ENCODE measurements at places on chromosomes 11 and 22.

DNA sequence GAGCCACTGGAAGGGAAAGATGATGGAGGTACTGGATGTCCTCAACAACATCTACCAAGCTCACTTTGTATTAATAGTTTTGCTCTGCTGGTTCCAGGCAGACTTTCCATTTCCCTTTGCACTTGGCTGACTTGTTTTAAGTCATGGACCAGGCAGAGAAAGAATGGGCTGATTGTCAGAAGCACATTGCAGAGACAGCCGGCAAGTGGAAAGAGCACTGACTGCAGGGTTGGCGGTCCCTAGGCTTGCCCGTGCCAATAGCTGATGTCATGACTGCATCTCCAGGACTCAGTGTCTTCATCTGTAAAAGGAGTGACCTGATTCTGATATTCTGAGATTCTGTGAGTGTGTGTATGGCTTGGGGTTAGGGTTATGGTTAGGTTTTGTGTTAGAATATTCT, 20.9 kb upstream of the NNMT start:
- no peak for DNase-seq

DNA sequence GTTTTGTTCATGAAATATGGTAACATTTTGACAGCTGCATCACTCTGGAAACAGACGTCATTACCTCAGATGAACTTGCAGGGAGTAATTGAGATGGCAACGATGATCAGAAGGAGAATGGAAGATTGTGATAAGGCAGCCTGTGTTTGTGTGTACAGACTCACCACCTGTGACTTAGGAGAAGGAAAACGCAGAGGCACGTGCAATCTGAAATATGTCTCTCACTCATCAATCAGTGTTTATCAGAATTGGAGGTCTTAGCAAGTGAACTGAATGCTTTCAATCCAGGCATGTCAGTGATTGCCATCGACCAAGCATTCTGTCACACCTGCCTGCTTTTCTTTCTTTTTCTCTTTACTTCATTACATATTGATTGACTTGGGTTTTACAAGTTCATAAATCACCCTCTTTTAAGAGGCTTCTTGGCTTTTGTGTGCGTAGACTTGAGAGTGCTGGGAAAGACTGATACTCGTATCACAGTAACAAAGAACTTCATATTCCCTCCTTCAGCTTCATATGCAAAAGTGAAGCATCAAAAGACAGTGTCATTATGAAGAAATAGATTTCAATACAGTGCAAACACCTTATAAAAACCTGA, 24.6 kb downstream of the FAT3 start:
- DNase-seq, result no peak

GRCh38 chr11:126277322-126277721, 5.6 kb upstream of the TIRAP start:
- DNase-seq, result no peak

- DNase-seq, result no peak
Observed at GRCh38 chr11:87976009-87976408, 199.2 kb downstream of the RAB38 start.

GRCh38 chr22:49446145-49446758, 381.4 kb downstream of the BRD1 start:
- no peak for DNase-seq

DNA sequence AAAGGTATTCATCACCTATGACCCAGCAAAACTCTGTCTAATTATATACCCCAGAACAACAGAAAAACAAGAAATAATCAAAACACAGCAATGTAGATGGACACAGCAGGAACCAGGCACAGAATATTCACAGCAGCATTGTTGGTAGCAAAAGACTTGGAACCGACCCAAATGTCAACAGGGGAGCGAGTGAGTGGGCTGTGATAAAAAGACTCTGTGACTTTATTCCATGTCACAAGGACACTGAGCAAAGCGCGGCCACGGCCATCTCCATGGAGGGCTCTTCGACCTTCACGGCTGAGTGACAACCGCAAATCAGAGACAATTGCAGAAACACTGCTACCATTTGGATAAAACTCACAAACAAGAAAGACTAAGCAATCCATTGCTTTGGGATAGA, 1373.1 kb downstream of the TBC1D22A start:
- no peak for DNase-seq

- DNase-seq, result no peak
Observed at GRCh38 chr11:115652496-115652895, 148.3 kb upstream of the CADM1 start.

DNA sequence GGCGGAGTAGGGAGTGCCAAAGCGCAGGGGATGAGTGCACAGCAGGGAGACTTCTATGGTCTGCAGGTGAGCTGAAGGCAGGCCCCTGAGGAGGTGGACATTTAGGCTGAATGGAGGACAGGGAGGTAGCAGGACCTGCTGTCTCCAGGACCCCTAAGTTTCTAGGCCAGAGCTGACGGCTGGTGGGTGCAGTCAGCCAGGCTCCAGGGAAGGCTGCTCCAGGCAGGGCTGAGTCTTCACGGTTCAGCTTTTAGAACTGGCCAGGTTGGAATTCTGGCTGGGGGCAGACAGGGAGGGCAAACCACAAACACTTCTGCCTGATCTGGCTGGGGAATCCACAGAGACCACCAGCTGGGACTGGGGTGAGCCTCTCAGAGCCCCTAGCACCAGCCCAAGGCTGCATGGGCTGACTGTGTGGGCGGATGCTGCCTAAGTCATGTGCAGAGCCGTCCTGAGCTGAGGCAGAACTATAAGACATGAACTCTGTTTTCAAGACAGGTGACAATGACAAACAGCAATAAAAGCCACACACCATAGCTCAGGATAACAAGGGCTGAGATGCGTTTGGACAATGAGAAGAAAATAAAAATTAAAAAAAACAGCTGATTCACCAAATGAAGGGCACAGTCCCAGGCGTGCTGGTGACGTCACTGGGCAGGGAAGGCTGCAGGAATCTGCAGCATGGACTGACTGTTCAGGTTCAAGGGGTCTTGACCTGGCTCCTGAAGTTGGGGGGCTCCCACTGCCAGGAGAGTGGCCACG, 10.4 kb upstream of the MALAT1 start:
- DNase-seq, result no peak

GRCh38 chr22:39414377-39414776, 14.8 kb downstream of the TAB1 start:
- DNase-seq, result no peak

GRCh38 chr11:74689666-74690065, 41.6 kb downstream of the CHRDL2 start:
- DNase-seq, result no peak

GRCh38 chr11:45860348-45860747, 13.1 kb downstream of the CRY2 start:
- DNase-seq, result no peak

Data from cortex of kidney (tissue), 1 donor.